ENCODE measurements at places on chromosomes 5 and 9.

GRCh38 chr5:68392617-68393016, 177.1 kb downstream of the PIK3R1 start:
- no peak for DNase-seq

DNA sequence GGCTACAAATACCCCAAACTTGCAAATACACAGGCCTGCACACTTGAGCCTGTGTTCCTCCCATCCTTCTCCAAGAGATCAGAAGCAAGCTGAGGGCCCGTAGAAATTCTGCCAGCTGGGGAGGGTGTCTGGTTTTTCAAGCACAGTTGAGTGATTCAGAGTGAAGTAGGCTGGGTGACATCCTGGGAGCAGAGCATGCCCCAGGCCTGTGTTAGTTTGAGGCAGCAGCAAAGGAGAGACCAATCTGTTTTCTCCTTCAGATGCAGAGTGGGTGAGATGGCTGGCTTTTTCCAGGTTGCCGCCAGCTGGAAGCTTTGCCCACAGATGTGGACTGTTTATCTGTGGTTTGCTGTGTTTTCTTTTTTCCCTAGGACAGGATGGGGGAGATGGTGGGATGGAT, 63.1 kb downstream of the RCL1 start:
- no peak for DNase-seq

DNA sequence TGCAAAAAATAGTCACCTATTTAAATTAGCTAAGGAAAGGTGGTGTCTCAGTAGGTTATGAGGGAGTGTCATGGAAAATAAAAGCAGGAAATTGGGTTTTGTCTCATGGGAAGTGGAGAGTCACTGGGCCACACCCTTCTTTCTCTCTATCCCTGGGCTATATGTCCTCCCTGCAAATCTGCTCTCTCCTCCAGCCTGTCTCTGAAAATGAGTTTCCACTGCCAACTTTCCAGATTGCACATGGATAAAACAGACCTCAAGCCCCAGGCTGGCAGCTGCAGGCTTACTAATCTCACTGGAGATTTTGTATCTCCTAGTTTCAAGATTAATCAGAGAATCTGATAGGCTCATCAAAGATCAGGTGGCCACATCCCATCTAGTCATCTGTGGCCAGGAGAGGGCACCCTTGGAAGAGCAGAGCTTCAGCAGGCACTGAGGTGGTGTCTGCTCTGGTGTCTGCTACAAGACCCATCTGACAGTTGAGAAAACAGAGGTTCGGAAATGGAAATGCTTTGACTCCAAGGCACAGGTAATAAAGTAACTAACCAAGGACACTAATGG, 178.9 kb downstream of the MSX2 start:
- no peak for DNase-seq

DNA sequence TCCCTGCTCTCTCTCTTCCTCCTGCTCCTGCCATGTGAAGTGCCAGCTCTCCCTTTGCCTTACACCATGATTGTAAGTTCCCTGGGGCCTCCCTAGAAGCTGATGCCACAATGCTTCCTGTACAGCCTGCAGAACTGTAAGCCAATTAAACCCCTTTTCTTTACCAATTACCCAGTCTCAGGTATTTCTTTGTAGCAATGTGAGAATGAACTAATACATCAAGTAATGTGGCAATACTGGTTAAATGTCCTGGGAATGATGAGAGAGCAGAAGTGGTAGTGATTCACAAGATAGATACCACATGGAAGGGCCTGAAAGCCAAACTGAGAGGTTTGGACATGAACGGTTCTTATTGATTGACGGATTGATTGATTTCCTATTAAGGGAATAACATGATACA, 62.6 kb upstream of the IL12B start:
- no peak for DNase-seq

DNA sequence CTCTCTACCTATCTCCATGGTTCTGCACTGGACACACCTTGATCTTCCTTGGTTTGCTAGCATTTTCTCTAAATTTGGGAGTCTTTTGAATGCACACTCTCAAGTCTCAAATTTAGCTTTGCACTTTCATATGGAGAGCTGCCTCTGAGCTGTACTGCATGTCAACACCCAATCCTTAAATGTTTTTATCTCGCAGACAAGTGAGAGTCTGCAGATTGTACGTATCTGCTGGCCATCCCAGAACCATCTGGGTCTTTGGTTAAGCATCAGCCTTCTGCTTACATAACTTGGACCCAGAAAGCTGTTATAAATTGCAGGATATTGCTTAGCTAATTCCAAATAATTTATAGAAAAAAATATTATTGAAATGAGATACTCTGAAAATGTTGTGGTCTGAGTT, 111.4 kb upstream of the GRAMD2B start:
- no peak for DNase-seq

DNA sequence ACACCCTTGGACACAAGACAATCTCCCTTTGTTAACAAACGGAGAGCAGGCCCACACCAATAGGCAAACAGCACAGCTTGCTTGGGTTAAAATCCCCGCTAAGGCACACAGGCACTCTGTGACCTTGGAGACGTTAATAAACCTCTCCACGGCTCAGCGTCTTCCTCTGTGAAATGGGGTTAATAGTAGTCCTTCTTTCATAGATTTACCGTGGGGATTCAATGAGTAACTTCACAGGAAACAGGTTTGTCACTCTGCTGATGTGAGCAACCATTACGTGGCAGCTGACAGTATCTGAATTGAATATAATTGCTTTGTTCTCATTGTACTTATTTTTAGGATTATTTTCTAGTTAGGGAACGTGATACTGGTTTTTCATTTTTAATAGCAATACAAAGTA, 65.2 kb upstream of the ADRA1B start:
- DNase-seq: no peak

DNA sequence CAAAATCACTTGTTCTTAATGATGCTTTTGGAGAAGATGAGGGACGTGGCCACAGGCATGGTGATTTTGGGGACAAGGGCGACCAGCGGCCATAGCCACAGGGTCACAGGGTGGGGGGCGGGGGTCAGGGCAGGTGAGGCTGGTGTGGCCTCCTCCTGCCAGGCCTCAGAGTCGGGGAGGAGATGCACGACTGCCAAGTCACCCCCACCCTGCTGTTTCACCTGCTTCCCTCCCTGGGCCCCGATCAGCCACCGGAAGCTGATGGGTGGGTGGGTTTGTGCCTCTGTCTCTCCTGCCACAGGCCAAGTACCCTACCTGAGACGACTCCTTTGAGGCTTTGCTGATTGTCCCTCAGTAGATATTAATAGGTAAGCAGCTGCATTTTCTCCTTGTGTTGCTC, 199.3 kb downstream of the PAX5 start:
- DNase-seq: no peak

DNA sequence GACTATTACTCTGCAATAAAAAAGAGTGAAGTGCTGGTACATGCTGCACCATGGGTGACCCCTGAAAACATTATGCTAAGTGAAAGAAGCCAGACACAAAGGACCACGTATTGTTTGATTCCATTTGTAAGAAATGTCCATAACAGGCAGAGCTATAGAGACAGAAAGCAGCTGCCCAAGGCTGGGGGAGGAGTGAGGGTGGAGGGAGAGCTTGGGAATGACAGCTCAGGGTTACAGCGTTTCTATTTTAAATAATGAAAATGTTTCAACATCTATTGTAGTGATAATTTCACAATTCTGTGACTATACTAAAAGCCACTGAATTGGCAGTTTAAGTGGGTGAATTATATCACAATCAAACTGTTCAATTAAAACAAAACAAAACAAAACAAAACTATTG, 81.7 kb downstream of the MYO10 start:
- no peak for DNase-seq

DNA sequence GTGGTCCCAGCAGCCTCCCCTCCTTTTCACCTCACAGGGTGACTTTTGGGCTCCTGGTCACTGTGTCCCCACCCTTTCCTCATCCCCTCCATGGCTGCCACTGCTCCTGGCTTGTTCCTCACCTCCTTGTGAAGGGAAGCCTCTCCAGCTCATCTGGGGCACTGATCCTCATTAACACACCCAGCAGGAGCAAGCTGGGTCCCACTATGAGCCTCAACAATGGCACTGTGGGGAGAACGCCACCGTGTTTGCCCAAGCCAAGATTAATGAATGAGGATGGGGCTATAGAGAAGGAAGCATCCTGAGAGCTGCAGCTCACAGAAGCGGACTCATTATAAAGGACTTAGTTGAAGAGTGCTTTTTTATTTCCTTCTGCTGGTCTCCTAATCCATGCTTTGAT, 118.4 kb downstream of the MARCHF11 start:
- no peak for DNase-seq

GRCh38 chr5:36841677-36842076, 34.9 kb upstream of the NIPBL start:
- DNase-seq: no peak

DNA sequence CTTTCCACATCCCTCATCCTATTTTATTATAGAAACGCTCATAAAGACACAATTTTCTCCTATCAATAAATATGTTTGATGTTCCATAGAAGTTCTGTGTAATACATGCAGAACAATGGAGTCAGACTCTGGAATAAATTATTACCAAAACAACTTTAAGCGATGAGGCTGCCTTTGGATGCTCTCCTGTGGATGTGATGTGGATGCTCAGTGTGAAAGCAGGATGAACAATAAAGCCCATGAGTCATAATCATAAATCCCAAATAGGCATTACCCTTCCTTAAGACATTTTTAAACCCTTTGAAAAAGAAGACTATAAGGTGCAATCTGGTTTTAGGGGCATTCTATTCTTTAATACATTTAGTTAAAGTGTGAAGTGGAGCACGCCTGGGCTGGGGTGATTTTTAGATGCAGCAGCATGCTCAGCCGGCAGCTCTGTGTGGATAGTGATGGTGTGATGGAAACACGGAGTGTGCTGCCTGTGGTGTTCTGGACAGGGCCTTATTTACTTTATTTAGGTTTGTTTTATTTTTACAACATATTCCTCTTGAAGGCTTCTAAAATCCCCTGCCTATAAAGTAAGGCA, 991.4 kb downstream of the PTPRD start:
- no peak for DNase-seq

GRCh38 chr5:50967563-50968355, 301.3 kb downstream of the PARP8 start:
- no peak for DNase-seq

GRCh38 chr5:113572716-113573115, 59.2 kb downstream of the YTHDC2 start:
- no peak for DNase-seq

GRCh38 chr9:105639936-105640335, 22.3 kb upstream of the TAL2 start:
- no peak for DNase-seq

GRCh38 chr9:71690689-71691435, 77.5 kb downstream of the CEMIP2 start:
- no peak for DNase-seq

DNA sequence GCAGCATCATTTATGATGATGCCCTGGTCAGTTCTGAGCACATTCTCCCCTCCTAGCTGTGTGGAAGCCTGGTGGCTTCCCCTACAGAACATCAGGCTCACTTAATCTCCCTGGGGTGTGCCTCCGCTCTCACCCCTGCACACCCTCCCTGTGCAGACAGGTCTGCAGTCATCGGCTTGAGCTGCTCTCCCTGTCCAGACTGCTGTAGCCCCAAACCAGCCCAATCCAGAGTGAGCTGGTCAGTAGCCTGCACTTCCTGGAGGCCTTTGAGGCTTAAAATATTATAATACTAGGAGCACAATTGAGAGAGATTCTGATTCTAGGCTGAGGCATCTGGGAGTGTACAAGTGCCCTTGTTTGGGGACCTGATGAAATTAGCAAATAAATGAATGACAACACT, 60.2 kb downstream of the PPARGC1B start:
- DNase-seq: no peak

DNA sequence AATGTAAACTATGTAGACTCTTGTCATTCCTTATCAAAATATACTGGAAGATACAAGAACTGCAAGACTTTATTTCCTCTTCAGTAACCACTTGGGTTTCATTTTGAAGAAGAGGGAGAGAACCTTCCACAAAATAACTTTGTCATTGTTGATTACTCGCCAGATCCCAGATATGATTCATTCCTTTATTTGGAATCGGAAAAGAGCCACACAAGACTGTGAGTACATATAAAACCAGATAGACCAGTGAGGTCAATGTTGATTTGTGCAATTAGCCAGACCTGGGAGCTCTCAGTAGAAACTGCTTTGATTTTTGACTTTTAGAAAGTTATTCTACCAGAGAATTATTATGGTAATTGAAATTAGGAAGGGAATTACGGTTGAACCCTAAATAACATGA, 146.1 kb downstream of the TMEM167A start:
- DNase-seq: no peak

DNA sequence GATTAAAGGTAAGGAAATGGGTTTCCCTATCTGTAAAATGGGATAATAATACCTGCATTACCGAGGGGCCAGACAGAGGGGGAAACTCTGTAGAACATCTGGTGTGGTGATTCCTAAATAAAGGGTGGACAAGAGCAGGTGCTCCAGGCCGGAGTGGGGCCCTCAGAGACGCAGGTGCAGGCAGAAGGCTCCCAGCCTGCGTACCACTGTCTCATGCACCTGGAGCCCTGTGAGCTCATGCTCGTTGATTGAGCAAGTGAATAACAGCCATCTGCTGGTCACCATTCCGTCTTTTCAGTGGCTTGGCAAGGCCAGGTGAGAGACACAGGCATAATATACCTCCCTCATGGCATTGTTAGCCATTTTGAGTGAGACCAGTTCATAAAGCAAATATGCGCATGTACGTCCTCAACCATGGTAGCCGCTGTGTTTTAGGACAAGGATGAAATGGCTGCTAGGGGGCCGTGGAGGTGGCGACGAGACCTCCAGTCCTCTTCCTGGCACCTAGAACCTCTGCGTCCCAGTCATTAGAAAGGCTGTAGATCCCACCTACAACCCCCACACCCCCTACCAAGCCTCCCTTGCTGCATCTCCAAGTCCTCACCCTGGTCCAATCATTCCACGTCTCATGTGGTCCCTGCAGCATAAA, 198.0 kb upstream of the MVB12B start:
- no peak for DNase-seq

DNA sequence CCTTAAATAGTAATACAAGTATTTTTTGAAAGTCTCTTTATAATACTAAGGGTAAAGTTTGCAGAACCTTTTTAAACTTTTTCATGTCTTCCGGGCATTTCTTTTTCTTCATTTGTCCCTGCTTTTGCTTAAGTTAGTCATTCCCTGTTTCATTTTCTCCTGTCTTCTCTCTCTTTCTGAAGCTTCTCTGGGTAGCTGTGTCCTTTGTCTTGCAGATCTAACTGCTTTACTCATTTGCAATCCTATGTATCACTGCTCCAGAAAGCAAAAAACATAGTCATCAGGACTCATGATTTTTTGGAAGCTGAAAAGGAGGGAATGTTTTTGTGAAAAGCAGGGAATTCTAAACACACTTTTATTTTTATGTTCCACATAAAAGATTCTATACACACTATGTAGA, 301.7 kb downstream of the MRPS30 start:
- no peak for DNase-seq

All from esophagus squamous epithelium (tissue), 5 donors.